ENCODE measurements at places on chromosomes 13 and 19.
A peak's percentile ranks its signal among the peaks of the same experiment; 100 is the strongest.

DNA sequence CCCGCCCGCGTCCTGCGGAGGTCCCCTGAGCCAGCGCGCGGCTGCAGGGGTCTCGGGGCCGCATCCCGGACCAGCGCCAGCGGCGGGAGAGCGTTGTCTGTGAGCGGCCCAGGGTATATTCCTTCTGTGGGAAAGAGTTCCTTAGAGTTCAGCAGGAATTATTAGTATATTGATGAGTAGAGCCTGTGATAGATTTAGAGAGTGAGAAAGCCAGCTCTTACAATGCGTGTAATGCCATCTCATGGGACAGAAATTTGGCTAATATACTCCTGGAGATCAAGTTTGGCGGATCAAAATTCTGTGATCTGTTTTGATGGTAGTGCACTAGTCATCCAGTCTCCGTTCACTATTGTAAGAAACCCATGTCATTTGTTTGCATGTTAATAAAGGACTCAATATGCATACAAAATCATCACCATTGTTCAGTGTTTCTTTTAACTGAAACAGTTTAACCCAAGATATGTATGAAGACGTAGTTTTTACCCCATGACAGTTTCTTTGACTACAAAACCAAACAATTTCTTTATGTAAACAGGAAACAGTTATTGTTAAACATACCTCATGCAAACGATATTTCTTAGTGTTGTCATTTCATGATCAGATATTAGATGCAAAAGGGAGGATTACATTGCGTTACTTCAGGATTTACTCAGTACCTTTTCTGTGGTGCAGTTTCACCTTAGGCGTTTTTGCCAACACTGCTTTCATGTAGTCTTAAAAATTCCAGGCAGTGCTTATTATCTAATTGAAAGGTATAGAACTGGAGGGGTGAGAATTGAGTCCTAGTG lies 9.9 kb downstream of the TNFRSF19 start:
- no peak for DNase-seq

DNA sequence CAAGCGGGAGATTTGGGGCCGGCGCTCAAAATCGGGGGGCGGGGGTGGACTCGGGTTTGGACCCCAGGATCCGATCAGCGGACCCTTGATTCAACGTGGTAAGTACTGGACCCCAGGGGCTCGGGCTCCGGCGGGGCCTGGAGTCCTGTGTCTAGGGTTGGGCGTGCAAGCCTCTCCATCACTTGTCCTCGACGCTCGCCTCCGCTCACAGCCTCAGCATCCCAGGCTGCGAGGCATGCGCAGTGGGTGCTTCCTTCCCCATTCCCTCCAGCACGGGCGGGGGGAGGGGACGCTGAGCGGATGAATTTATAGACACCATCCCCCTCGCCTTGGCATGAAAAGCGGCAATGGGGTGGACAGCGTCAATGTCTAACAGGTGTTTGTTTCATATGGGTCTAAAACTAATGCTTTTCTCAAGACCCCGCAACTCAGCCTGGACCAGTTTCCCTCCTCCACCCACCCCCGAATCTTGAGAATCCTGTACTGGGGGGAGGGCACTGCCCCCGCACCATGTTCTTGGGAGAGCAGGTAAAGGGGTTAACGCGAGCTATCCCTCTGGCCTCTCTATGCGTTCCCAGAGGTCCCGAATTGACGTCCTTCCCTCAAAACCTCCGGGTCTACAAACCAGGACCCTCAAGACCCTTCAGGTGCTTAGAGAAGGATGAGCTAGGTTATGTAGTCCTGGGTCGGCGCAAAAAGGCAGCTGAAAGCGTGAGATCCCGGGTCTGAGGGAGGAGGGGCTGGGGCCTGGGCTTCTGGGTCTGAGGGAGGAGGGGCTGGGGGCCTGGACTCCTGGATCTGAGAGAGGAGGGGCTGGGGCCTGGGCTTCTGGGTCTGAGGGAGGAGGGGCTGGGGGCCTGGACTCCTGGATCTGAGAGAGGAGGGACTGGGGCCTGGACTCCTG lies 579 bp downstream of the CPT1C start:
- peak; percentile 97 for DNase-seq

GRCh38 chr13:89763005-89763404 lies 1584.5 kb upstream of the MIR17HG start:
- DNase-seq = no peak

GRCh38 chr13:27728271-27728670 lies 64.0 kb upstream of the GSX1 start:
- no peak for DNase-seq
